ENCODE measurements at places on chromosomes 6 and 20.

GRCh38 chr20:15555913-15556312 is 1017.3 kb downstream of the KIF16B start:
- no peak for DNase-seq

DNA sequence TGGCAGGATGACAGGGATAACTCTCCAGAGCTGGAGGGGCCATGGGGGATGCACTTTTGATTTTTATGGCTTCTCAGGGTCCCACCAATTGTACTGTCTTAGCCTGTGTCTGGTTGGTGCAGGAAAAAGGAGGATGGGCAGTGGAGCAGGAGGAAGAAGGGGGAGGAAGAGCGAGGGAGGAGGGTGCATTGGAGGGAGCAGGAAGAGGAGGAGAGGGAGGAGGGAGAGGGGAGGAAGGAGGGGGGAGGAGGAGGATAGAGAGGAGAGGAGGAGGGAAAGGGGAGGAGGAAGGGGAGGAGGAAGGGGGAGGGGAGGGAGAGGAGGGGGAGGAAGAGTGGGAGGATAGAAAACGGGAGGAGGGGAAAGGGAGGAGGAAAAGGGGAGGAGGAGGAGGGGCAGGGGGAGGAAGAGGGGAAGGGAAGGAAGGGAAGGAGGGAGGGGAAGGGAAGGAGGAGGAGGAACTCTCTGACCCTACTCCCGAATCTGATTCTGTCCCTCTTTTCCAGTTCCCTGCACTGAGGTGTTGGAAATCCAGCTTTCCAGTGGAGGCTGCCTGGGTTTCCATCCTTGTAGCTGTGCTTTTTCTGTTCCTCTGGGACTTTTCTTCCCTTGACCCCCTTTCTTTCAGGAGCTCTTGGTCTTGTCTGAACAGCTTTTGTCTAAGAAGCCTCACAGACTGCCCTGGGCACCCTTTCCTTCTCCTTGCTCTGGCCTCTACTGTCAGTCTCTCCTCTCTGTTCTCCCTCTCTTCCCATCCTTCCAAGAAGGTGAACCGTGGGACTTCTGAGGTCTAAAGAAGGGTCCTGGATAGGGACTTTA is 149.4 kb downstream of the DHX35 start:
- no peak for DNase-seq

GRCh38 chr20:584161-584970 is 25.7 kb downstream of the TCF15 start:
- no peak for DNase-seq

DNA sequence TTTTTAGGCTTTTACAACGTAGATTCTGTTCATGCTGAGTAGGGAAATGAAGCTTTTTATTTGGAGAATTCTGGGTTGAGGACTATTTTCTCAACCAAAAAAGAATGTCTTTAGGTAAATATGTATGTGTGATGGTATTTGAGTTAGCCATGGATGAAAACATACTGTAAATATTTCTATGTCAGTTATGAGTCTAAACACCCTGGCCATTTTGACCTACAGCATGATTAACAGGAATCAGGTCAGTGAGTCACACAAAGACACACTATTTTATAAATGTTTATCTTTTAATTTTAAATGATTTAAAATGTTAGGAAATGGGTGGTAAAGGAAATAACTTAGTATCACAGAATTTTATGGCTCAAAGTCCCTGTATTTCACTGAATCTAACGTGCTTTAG is 851.7 kb upstream of the MAP3K7 start:
- DNase-seq, result no peak

DNA sequence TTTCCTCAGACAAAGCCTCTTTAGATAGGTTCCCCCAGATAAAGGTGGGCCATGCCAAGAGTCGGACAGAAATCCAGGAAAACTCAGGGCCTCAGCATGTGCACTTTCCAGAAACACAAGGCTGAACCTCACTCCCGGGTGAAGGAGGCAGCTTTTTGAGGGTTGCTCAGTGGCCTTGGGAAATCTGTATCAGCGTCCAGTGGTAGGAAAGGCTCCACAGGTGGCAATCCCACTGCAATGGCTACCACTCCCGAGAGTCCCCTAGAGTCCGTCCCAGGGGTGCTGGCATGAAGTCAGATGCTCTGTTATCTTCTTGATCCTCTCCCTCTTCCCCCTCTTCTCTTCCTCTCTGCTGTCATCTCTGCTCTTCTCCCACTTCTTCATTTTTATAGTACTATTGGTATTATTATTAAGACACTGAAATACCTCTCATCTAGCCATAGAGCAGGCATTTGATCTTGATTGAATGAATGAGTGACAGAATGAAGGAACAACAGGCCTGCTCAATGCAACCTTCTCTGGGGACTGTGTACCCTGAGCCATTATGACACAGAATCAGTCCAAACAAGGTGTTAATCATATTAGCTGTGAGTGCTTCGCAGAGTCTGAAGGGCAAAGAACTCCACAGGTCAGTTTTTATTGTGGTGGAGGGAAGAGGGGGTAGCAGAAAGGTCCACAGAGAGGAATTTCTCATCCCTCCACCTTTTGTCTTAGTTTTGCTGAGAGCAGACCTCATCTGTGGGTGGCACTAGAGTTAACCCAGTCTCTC is 13.3 kb downstream of the SLC22A1 start:
- DNase-seq, result no peak

GRCh38 chr6:159359581-159360297 is 190.5 kb downstream of the FNDC1 start:
- DNase-seq, result no peak

GRCh38 chr20:50969912-50970311 is 11.3 kb downstream of the MOCS3 start:
- no peak for DNase-seq

GRCh38 chr6:73054958-73055357 is 170.3 kb downstream of the KHDC1L start:
- no peak for DNase-seq

DNA sequence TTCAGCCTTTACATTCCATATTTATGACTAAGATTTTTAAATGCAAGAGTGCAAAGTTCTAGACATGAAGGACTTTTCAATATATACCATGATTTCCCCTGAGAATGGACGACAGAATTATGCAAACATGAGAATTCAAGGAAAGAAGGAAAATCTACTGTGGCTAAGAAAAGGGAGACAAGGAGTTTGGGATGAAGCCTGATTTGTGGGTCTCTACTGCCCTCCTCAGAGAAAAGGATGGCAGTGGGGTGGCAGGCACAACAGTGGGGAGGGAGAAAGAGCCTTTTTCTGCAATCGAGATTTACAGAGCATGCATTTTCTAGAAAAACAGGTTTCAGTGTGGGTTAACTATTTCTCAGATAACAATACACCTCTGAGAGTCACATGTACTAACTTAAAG is 466.9 kb upstream of the NRSN1 start:
- DNase-seq, result no peak

GRCh38 chr6:26309731-26310142 is 55.3 kb upstream of the BTN3A2 start:
- no peak for DNase-seq

- DNase-seq, result no peak
Observed at GRCh38 chr6:4581468-4582385, 194.5 kb upstream of the CDYL start.

GRCh38 chr6:107399935-107400334 is 59.4 kb downstream of the PDSS2 start:
- no peak for DNase-seq

DNA sequence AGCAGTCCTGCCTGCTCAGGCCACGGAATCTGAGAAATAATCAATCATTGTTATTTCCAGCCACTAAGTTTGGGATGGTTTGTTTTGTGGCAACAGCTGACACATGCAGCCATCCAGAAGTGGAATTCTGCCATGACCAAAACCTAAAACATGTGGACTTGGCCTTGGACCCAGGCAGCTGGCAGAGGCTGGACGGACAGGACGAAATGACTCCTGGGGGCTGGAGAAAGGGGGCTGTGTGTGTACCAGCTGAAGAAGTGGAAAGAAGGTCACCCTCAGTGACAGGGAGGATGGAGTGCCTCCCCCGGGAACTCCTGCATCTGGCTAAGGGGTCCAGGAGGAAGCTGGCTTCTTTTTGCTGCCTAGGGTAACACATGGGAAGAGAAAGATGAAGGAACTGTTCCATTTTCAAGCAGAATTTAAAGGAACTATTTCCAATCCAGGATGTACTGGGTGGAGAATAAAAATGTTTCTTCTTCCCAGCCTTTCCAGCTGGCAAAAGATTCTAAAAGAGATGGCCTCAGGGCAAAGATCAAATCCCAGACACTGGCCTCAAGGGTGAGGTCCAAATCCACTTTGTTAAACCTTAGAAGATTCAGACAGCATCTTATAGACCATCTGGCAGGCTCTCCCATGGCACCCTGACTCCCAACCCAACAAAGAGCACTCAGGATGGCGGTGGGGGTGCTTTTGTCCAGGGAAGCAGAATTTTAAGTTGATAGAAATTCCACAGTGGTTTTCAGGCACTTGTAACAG is 14.3 kb downstream of the SERPINB6 start:
- no peak for DNase-seq

GRCh38 chr6:105680131-105680530 is 277.2 kb upstream of the PREP start:
- no peak for DNase-seq

- DNase-seq, result no peak
Observed at GRCh38 chr6:132096996-132097395, 145.8 kb upstream of the CCN2 start.

GRCh38 chr6:144582939-144583613 is 297.9 kb downstream of the UTRN start:
- no peak for DNase-seq

DNA sequence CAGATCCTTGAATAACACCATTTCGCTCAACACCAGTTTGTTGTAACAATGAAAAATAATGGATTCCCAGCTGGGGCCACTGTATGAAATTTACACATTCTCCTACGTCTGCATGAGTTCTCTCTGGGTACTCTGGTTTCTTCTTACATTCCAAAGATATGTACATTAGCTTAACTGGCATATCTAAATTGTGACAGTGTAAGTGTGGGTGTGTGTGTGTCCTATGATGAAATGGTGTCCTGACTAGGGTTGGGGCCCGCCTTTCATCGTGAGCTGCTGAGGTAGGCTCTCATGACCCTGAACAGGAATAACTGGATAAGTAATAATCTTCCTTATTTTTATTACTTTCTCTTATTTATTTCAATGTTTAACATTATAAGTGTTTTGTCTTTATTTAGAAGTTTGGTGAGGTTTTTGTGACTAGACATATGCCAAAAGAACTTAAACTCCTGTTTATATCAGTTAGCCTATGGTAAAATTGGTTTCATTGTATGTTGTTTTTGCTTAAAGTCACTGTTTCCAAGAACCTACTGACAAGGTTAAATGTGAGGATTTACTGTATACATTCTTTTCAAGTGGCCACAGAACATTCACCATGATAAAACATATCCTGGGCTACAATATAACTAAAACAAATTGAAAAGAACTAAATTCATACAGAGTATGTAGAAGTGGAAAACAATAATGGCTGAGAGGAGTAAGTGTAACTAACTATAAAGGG is 42.4 kb downstream of the RBL1 start:
- DNase-seq, result no peak

GRCh38 chr6:154367336-154367735 is 10.7 kb upstream of the IPCEF1 start:
- no peak for DNase-seq

DNA sequence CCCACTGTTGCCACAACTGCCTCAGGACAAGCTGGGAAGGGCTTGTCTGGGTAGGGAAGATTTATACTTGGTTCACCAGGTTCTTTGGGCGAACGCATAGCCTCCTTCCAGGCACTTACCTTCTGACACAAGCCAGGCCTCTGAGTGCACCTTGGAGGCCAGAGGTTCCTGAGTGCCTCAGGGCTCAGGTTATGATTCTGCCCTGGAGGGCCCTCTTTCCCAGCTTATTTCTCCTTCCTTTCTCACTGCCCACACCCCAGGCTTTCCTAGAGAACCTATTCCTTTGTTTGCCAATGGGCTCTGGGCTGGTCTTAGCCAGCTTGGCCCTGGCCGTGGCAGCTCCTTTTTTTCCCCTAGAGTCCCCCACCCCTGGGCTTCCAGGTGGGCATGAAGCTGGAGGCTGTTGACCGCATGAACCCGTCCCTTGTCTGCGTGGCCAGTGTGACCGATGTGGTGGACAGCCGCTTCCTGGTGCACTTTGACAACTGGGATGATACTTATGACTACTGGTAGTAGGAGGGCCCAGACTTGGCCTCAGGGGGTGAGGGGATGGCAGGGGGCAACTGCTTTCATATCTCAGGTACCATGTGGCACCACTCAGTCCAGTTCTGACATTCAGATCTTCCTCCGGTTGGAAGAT is 25.0 kb downstream of the L3MBTL1 start:
- DNase-seq, result no peak

DNA sequence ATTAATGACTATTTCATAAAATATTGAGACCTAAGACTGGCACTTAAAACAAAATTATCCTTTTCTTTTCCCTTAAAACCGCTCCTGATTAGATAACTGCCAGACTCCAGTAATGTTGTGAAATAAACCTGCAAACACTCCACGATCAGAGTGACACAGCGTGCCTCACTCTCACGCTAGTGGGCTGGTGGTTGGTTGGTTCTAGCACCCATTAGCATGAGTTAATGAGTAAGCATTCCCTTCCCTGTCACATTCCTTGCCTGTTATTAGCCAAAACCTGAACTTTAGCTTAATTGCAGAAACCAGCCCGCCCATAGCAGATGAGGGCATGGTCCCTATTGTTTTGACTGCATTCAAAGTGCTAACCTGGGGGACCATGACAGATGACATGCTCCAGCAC is 193.4 kb downstream of the CD83 start:
- no peak for DNase-seq

DNA sequence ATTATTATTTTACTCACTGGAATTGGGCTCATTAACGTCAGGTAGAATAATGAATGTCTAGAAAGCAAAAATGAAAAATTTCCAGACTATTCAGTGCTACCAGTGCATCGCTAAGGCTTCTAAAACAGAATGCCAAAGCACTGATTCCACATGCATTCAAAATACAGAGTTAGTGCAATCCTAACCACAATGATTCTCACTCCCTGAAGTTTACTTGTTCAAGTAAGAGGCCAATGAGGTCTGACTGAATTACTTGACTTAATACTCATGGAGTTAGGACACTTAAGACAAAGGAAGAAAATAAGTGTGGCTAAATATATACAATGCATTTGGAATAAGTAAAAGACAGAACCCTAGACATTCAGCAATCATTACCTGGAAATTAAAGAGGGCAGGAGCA is 220.5 kb downstream of the PKHD1 start:
- DNase-seq, result no peak

DNA sequence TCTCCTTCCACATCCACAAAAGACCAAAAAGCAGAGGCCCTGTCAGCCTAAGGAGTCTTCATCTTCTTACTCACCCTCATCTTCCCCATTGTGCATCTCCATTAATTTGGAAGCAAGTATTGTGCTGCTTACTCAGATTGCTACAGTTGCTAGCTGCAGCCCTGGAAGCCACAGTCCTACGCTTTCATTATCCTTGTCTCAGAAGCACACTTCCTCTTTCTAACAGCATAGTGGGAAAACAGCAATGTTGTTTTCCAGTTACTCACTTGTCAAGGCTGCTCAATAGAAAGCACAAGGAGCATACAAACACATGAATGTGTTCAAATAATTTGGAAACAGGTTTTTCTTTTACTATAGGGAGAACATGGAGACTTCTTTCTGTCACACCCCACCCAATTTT is 76.6 kb upstream of the RBM24 start:
- DNase-seq, result no peak

DNA sequence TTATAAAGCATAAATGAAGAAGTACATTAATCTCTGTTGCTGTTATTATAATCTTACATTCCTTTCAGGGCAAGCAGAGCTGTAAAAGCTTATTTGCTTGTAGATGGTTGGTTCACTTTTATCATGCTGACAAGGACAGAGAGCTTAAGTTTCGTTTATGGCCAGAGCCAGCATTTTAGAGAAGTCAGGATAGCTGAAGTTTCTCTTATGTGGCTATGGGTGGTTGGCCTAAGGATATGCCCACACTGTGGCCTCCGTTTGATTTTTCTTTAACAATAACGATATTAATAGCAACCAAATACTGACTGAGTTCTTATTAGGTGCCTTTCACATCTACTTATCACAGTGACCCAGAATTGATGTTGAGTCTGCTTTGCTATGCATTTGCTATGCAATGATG is 78.5 kb downstream of the FARS2 start:
- no peak for DNase-seq
